Activated CD4-positive, CD25-positive, alpha-beta regulatory T cell (primary cell): ENCODE measurements at places on chromosomes 5 and 9.

GRCh38 chr5:78893940-78894677 is 91.0 kb downstream of the ARSB start:
- no peak for DNase-seq

GRCh38 chr5:92353107-92354030 is 970.3 kb upstream of the ARRDC3 start:
- DNase-seq: no peak

GRCh38 chr9:86703346-86703745 is 244.0 kb downstream of the GAS1 start:
- no peak for DNase-seq

DNA sequence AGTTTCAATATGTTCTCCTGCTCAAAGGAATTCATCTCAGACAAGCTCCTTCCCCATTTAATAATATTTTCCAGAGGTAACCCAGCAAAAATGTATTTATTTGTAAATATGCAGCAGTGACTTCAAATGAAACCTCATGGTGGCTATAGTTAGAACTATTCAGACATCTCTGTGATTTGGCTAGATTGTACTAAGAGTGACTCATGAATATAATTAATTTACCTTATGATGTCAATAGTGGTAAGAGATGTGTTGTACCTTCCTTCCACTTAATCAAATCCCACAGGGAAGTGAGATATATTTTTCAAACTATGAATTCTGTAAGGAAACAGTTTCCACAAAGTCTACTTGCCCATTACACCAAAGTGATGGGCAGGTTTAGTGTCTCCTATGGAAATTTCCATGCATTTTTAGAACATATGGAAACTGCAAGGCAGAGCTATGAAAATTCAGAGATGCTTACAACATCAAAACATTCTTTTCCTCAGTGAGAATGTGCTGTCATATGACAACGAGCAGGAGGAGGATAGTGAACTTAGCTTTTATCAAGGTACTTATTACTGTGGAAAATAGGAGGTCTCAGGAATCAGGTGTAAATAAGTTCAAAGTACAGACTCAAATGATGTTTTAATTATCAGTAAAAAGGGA is 34.0 kb upstream of the SPDL1 start:
- no peak for DNase-seq

GRCh38 chr5:157076558-157076957 is 17.6 kb upstream of the HAVCR1 start:
- DNase-seq: no peak

GRCh38 chr9:96441798-96442445 is 8.0 kb upstream of the HABP4 start:
- DNase-seq: no peak

DNA sequence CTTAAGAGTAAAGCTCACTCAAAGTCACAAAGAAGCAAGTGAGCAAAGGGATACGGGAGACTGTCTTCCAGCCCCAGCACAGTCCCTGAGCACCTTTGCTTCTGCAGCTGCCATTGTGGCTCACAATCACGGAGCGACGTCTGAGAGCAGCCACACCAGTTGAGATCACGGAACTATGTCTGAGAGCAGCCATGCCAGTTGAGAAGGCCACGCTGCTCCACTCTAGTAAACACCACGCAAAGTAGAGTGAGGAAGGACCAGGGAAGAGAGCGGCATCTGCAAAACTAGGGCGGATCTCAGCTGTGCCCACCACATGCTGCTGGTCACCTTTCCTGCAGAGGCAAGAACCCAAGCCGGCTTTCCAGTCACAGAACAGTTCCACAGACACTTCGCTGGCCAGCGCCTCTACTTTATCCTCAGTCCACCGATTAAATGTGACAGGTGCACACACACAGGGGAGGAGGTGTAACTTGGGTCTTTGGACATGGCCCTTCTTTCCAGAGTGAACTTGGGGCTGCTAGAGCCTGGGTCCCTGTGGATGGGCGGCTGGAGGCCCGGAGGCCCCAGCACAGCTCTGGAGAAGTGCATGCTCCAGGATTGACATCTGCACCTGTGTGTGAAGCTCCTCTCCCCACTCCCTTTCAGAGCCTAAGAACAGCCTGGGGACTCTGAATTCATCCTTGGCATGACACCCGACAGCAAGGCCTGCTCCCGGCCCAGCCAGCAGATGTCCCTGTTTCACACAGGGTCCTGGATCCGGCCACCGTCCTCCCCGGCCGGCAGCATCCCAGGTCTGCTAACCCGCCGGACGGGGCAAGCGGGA is 324.9 kb upstream of the IRX4 start:
- no peak for DNase-seq

GRCh38 chr5:127074466-127074865 is 1.2 kb upstream of the C5orf63 start:
- DNase-seq: no peak

- no peak for DNase-seq
Measured at GRCh38 chr9:120912958-120913646, 13.5 kb downstream of the TRAF1 start.

- no peak for DNase-seq
Measured at GRCh38 chr9:98992885-98993569, 49.3 kb downstream of the COL15A1 start.

DNA sequence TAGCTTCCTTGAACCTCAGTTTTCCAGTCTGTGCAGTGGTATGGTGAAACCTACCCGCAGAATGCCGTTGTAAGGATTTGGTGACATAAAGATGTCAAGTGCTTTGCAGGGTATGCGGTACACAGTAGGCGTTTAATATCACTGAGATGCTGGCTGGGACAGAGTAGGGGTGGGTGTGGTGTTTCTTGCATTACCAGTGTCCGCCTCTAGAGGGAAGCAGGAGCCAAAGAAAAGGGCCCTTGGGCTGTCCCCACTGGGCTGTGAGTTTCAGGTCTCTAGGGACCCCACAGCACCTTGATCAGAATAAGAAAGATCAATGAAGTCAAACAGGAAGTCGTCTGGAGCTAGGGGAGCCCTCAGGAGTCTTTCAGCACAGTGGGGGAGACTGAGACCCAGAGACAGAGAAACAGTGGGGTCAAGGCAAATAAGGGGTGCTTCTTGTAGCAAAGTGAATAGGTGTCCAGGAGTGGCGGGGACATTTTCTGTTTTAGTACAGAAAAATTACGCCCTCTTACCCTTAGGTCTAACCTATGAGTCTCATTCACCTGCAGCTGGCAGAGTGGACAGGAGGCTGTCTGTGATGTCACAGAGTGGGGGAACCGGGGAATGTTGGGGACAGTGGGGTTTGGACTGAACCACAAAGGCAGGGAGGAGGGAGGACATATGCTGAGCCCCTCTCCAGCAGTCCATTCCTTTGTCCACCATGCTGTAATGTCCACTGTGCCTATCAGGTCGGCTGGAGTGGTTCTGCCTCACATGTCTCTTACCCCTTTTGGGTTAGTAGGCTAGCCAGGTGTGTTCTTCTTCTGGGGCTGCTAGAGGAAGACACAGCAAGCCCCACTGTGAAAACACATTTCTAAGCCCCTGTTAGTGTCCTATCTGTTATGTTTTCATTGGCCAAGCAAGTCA is 4.7 kb upstream of the TEX53 start:
- DNase-seq: peak; percentile 16

DNA sequence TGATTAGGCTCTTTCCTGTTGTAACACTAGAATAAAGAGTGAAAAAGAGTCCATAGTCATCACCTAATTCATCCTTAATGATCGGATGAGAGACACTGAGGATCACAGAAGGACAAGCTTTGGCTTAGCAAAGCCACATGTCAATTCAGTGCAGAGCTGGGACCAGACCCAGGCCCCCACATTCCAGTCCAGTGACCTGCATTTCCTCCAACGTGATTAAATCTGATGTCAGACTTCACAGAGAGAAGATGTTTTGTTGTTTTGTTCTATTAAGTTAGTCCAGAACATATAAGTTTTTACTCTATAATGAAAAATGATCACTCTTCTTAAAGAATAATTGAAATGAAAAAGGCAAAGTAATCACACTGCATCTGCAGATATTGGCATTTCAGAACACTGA is 377.9 kb upstream of the PAPPA start:
- no peak for DNase-seq

DNA sequence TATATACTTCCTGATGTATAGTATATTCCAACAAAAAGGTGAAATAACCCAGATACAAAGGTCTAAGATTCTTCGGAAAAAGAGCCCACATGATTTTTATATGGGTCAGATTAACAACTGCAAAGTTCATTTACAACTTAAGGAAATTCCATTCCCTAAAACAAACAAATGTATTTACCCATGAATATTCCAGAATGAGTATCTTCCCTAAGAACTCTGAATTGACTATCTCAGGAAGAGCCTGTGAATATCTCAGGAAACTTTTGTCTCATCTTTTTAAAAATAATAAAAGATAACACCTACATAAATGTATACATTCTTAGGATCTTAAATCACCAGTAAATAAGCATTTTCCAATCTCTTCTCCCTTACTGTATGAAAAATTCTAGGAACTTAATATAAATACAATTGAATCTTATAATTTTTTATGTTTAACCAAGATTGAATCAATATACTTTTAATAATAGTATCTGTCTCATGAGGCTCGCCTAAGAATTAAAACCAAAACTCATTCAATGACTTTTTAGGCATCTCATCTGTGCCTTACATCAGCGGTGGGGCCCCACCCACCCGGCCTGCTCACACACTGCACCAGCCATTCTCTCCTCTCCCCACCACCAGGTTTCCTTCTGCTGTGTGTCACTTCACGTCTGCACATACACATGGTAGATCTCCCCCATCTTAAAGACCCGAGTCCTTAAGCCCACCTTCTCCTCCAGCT is 78.1 kb downstream of the RAPGEF1 start:
- DNase-seq: no peak

DNA sequence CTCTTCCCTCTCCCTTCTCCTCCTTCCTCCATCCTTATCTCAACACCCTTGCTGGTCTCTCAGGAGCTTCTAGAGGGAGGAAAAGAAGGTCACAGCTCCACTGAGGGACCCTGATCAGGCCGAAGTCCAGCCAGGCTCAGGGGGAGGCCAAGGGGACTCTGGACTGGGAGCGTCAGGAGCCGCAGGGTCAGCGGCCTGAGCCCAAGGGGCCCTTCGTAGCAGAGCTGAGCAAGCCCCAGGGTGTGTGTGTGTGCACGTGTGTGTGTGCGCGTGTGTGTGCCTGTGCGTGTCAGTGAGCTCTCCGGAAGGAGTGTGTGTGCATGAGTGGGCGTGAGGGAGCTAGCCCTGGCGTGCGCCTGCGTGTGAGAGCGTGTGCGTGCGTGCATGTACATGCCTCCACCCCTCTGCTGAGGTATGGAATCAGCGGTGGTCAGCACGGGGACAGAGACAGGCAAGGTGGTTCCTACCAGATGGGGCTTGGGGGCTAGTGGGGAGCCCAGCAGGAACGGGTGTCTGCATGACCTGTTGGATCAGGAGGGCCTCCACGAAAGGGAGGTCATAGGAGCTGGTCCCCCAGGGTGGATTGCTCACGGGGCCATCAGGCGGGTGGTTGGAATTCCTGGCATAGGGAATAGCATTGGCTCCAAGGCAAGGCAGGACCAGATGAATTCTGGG is 10.0 kb upstream of the AGPAT2 start:
- DNase-seq: no peak

- DNase-seq: no peak
Measured at GRCh38 chr9:134233022-134233421, 68.7 kb upstream of the RNU6ATAC start.

GRCh38 chr5:33834334-33834733 is 57.5 kb downstream of the ADAMTS12 start:
- no peak for DNase-seq

DNA sequence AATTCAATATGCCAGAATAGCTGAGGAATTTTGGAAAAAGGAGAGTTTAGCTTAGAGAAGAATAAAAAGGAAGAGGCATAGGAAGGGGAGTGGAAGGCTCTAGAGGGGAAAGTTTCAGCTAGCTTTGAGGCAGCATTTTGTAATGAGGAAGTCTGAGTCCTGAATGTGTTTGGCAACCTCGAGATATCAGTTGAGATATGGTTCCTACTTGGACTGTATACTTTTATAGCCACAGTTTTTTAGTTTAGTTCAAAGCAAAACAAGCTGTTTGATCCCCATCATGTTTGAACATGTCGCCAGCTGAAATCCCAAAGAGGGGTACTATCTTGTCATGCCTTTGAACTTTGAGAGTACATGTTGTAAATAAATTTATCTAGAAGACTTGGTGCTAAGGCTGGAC is 559.0 kb upstream of the FTMT start:
- DNase-seq: no peak
